Activated CD8-positive, alpha-beta memory T cell treated with anti-CD3 and anti-CD28 coated beads for 36 hours (primary cell): ENCODE measurements at places on chromosomes 3 and 15. TPM values are rescaled to one million over a fixed set of nuclear protein-coding genes. Genes with fewer than 3 reads are reported as not detected.

Gene TRIM71
- total RNA-seq, result 0.04 TPM

Gene ECE2
- total RNA-seq, result not detected

Gene SLC22A13
- total RNA-seq, result 0.23 TPM

Gene ANP32A
- total RNA-seq, result 270 TPM

Gene PLCB2
- total RNA-seq, result 53.3 TPM

Gene UQCC5
- total RNA-seq, result 21.6 TPM

Gene MESP1
- 7.3 TPM for total RNA-seq

Gene USP19
- total RNA-seq, result 56.7 TPM

Gene KCNAB1
- total RNA-seq, result not detected
